ENCODE measurements at places on chromosomes 4 and X.

- no peak for DNase-seq
Observed at GRCh38 chrX:133513123-133513522, 97.8 kb upstream of the GPC4 start.

- peak; percentile 83 for DNase-seq
Observed at GRCh38 chr4:187668526-187669082, 327.0 kb upstream of the ZFP42 start.

- peak; percentile 12 for DNase-seq
Observed at GRCh38 chrX:81202456-81202819, 536 bp downstream of the SH3BGRL start.

DNA sequence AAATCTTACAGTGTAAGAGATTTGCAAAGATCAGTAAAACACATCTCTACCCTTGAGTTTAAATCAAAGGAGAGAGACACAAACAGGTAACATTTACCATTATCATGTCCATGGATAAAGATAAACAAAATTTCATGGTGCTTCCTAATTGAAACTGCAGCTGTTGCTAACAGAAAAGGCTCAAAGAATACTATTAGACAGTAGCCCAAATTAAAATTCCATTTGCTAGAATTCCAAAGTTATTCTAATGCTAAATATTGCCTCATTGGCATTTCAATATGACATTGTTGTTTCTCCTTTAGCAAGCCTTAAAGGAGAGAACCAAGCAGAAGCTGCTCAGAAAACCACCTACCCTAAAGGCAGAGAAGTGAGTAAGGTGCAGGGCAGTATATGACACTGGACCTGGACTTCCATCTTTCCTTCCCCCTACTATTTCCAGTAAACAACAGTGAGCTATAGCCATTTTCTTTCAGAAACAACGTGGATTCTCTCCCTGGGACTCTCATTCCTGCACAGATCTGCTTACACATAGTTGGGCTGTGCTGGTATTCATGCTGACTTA lies 19.5 kb upstream of the ZCCHC13 start:
- no peak for DNase-seq

GRCh38 chrX:46913667-46914066 lies 1.4 kb downstream of the JADE3 start:
- DNase-seq = peak; percentile 29
